Foreskin melanocyte (primary cell): ENCODE measurements at places on chromosomes 11 and 22.
A peak's percentile ranks its signal among the peaks of the same experiment; 100 is the strongest.

DNA sequence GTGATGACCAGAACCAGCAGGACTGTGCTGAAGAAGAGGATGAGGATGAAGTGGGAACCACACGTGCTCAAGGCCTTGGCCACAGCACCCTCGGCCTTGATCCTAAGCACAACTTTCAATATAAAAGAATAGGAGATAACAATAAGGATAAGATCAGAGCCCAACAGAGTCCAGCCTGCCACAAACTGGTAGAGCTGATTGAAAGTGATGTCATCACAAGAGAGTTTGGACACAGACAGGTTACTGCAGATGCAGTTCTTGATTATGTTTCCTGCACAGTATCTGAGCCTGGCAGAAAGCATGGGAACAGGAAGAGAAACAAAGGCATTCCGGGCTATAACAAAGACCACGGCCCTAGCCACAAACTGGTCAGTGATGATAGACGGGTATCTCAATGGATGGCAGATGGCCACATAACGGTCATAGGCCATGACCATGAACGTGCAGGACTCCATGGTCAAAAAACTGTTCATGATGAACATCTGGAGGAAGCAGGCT is 4.5 kb downstream of the OR56A4 start:
- DNase-seq, result no peak

- DNase-seq, result no peak
Measured at GRCh38 chr11:73710964-73711363, 49.9 kb downstream of the RAB6A start.

GRCh38 chr11:30801357-30801756 is 215.2 kb upstream of the MPPED2 start:
- no peak for DNase-seq

DNA sequence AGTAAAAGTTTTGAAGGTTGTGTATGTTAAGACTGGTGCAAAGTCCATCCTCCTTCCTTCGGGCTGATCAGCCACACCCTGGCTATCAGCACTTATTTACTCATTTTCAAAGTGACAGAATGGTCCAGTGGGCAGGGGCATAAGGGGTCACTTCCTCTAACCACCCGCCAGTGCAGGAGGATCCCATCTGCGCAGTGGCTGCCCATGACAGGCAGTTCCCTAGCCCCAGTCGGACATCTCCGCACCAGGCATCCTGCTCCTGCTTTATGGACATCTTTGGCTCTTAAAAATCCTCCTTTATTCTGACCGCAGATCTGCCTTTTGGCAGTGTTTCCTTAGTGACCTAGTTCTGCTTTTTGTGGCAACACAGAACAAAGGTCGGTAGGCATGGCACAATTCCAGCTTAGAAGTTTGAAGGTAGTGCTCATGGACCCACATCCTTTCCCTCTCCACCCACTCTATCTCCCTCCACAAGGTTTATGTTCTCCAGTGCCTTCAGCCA is 55.9 kb downstream of the BMAL1 start:
- no peak for DNase-seq

- DNase-seq, result no peak
Measured at GRCh38 chr22:30393322-30393680, 3.5 kb upstream of the SEC14L2 start.

DNA sequence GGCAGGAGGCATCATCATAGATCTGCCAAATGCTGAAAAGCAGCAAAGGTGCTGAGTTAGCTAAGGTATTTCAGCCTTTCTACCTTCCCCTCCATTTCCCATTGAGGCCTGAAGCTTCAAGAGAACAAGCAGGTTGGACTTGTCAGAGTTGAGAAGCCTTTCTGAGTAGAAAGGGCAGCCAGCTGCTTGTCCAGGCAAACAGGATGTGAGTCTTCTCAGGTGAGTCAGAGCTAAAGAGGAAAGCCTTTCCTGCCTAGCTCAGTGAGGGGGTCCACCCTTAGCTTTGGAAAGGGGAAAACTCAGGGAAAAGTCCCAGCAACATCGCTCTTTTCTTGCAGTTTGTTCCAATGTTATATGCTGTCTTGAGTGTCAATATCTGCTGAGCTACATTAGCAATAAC is 13.2 kb upstream of the MPZL2 start:
- no peak for DNase-seq

GRCh38 chr11:76665172-76665571 is 5.4 kb downstream of the LRRC32 start:
- no peak for DNase-seq

- no peak for DNase-seq
Measured at GRCh38 chr11:43504316-43504950, 145.7 kb downstream of the TTC17 start.

- no peak for DNase-seq
Measured at GRCh38 chr11:36240801-36241200, 48.4 kb downstream of the COMMD9 start.

DNA sequence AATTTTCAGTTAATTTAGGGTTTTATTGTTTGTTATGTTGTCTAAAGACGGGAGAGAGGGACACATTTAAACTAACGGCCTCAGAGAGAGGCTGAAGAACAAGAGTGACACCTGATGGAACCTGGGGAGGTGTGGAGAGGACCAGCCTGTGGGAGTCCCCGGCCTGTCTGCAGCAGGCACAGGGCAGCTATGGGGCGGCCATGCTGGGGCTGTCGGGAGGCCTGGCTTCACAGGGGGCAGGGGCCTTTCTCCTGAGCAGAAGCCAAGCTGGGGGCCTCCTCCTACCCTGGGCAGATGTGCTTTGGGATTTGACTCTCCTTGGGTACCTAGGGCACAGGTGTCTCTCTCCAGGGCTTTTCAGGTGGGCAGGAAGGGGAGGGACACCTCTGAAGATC is 21.9 kb downstream of the RELT start:
- DNase-seq, result no peak

- no peak for DNase-seq
Measured at GRCh38 chr22:47055921-47056320, 293.5 kb downstream of the TBC1D22A start.

- no peak for DNase-seq
Measured at GRCh38 chr11:106128740-106129139, 51.3 kb downstream of the AASDHPPT start.

DNA sequence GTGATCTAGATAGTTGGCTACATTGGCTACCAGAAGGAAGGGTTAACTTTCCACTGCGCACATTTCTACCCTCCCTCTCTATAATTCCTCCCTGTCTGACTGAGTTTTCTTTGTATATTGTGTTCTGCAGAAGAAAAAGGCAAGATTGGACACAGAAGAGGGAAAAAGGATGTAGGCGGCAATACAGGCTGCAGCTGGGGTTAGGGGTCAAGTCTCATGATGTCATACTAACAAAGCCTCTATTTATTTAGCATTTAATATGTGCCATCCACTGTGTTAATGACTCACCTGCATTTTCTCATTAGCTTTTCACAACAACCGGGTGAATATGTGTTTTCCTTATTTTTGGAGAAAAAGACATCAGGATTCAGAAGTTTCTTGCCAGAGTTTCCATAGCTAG is 2.0 kb downstream of the FAM83F start:
- peak; percentile 55 for DNase-seq

- DNase-seq, result no peak
Measured at GRCh38 chr11:35090125-35090524, 48.8 kb upstream of the CD44 start.

- no peak for DNase-seq
Measured at GRCh38 chr11:72758304-72758689, 6.1 kb upstream of the ARAP1 start.

DNA sequence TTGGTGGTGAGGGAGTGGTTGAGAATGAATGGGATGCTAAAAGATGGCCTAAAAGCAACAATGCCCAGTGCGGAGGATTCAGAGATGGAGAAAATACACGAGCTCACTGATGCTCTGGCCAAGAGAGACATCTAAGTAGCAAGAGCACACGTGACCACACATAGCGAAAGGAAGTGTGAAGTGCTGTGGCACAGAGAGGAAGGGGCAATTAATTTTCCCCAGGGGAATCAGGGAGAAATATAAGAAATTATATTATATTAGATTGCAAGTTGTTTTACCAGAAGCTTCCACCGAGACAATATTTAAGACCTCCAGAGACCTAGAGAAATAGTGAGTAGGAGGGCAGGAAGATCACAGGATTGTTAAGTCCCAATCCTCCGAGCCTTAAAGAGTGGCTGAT is 80.6 kb downstream of the RCN1 start:
- DNase-seq, result no peak

DNA sequence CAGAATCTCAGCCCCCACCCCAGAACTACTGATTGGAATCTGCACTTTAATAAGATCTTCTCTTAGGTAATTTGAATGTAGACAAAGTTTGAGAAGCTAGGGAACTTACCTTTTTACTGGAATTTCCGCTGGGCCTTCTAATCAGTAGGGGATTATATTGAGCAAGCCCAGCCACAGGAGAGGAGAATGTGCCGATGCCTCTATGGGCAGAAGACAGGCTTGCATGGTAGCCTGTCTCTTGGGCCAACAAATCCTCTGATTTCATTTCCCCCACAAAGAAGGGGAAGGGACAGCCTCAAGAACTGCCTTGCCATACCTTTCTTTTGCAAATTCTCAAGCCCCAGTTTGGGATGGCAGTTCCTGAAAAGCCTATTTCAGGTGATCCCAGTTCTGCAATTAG is 163.4 kb upstream of the BDNF start:
- DNase-seq, result no peak

GRCh38 chr22:35329114-35329847 is 29.6 kb downstream of the TOM1 start:
- no peak for DNase-seq

DNA sequence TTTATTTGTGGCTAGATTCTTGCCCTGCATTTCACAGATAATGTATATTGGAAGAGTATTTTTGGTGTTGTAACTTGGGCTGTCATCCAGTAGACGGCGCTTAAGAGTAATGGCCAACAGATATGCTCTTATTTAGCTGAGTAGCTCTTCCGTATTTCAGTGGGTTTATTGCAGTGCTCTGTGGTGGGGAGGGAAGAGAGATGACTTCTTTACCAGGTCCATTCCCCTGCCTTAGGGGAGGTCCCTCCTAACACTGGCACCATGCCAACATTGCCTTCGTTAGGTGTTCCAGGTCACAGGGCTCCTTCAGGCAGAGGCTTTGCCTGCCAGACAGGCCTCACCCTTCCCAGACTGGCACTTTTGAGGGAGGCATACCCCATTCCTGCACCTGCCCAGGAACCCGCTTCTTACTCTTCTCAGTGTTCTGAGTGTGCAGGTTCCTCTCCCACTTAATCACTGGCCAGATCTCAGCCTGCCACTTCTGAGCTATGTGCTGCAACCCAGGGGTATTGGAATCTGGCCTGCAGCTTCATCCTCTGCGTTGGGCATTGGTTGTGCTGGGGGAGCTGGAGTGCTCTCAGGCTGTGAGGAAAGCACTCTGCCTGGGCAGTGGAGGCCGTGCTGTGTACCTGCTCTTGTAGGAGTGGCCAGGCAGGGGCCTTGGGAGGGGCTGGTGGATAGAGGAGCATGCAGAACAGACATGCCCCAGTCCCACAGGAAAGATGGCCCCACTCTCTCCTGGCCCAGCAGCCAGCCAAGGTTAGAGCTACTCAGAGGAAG is 29.4 kb upstream of the SLN start:
- DNase-seq, result peak; percentile 37

- no peak for DNase-seq
Measured at GRCh38 chr11:118184784-118185579, 8.5 kb upstream of the SCN2B start.

DNA sequence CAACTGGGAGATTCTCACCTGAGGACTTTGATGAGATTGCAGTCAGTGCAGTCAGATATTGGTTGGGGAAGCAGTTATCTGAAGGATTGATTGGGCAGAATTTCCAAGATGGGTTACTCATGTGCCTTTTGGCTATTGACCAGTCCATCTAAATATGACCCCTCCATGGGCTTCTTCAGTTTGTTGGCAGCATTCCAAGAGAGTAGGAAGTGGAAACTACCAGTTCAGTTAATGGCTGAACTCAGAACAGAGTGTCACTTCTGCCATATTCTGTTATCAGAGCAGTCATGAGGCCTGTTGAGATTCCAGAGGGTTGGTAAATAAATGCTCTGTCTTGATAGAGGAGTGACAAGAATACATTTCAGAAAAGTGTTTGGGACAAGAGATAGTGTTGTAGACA is 71.0 kb downstream of the CYP2R1 start:
- DNase-seq, result no peak

DNA sequence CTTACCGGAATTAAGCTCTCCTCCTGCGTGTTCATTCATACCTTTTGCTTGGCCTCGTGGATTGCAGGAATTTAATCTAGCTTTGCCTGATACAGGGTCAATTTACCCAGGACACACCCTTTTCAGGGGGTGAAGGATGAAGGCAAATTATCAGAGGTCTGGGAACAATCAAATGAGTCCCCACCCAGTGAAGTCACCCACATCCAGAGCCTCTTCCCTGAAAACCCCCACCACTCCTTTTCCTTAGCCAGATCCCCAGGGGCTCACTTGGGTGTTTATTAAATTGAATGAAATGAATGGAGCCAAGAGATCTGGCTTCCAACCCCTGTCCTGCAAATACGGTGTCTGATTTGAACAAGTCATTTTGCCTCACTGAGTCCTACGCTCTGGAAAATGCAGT is 31.0 kb upstream of the LIPT2 start:
- no peak for DNase-seq

- no peak for DNase-seq
Measured at GRCh38 chr11:121544956-121545355, 92.2 kb upstream of the SORL1-AS1 start.

DNA sequence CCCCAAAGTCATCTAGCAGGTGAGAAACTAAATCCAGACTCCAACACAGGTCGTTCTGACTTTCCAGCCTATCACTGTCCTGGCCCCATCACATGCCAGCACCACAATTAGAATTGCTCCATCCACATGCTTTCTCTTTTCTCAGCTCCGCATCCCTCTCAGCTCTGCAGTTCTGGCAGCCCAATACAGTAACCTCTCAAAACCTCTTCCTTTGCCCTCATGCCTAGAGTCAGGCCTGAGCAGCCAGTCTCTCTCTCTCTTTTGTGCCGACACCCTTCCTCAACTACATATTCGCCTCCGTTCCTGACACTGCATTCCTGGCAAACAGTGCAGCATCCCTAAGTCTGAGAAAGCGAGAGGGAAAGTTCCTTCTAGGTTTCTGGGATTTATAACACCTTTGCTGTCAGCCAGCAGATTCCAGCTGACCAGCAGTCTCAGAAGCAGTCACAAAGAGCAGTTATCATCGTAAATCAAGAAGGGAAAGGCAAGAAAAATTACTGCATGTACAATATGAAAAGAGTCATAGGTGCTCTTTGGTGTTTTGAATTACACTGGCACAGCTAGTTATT is 258.0 kb downstream of the FAT3 start:
- no peak for DNase-seq

DNA sequence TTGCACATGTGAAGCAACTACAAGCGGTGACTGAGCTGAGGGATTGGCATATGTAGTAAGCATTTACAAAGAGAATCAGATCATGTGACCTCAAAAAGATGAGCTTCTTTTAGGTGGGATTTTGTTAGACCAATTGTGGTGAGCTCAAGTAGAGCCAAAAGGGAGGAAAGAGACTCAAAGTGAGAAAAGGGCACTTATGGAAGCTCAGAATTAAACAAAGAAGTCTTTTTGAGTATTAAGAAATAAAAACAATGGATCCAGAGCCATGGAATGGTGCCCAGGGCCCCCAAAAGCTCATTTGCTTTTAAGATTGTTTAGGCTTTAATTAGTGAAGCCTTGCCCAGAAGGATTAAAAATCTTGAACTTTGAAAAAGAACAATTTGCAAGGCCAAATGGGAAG is 246.7 kb upstream of the MPPED2 start:
- DNase-seq, result peak; percentile 7
